ENCODE measurements at places on chromosomes 7 and 10.

GRCh38 chr7:34787586-34787985 lies 129.6 kb downstream of the NPSR1 start:
- no peak for DNase-seq

GRCh38 chr7:21154614-21155013 lies 273.3 kb upstream of the SP4 start:
- no peak for DNase-seq

DNA sequence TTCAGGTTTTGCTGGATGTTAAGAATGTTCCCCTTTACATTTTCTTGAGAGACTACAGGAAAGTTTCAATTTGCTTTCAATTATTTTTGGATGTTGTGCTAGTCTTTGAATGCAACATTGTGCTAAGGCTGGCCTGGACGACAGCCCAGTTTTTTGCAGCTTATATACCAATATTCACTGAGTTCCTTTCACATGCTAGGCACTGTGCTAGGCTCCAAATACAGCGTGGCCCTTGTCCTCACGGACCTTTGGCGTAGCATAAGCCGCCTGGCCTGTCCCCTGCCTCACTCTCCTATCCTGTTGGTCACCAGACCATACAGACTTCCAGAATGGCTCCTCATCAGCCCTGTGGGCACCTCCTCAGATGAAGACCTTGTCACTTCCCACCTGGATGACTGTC lies 19.5 kb upstream of the HSPA12A start:
- DNase-seq, result no peak

DNA sequence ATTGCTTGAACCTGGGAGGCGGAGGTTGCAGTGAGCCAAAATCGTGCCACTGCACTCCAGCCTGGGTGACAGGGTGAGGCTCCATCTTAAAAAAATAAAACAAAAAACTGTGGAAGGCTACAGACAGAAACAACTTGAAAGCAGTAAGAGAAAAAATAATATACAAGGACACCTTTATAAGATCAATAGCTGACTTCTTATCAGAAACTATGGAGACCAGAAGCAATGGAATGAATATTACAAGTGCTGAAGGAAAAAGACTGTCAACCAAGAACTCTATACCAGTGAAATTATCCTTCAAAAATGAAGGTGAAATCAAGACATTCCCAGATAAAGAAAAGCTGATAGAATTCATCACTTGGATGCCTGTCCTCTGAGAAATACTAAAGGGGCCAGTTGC lies 49.0 kb downstream of the RBAK start:
- DNase-seq, result no peak

- no peak for DNase-seq
These were observed 29.8 kb downstream of the CDHR3 start for GRCh38 chr7:105992905-105993304.

DNA sequence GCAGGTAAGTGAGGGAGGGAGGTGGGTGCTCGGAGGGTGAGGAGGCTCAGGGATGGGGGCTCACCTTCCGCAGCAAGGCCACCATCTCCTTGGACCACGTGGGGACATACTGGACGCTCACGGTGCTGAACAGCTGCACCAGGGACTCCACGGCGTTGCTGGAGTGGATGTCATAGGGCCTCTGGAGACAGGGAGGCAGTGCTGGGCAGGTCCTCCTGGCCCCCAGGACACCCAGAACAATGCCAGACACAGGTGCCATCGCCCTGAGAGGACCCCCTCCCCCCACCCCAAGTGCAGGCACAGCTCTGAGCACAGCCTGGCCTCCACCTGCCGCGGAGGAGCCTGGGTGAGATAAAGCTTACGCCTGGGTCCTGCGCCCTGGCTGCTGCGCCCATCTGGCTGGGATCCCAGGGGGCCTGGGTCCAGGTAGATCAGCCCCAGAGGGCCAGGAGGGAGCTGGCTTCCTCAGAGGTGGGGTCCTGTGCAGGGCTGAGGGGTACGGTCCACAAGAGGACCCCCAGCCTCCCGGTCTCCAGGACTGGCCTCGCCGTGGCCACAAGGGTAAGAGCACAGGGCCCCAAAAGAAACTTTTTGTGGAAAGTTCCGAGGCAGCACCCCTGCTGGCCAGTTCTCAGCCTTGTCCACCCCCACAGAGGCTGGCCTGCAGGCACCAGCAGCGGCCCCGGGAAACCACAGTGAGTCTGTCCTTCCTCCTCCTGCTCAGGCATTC lies 37.8 kb downstream of the DPYSL4 start:
- no peak for DNase-seq

GRCh38 chr7:122219253-122219865 lies 75.3 kb upstream of the AASS start:
- no peak for DNase-seq

- no peak for DNase-seq
These were observed 256.2 kb upstream of the PITRM1 start for GRCh38 chr10:3428826-3429225.

GRCh38 chr7:107372298-107372697 lies 97.6 kb upstream of the GPR22 start:
- no peak for DNase-seq

GRCh38 chr7:123738356-123738755 lies 10.4 kb downstream of the WASL start:
- DNase-seq, result no peak

- peak; percentile 61 for DNase-seq
These were observed 1.2 kb downstream of the GET4 start for GRCh38 chr7:877312-878232.

DNA sequence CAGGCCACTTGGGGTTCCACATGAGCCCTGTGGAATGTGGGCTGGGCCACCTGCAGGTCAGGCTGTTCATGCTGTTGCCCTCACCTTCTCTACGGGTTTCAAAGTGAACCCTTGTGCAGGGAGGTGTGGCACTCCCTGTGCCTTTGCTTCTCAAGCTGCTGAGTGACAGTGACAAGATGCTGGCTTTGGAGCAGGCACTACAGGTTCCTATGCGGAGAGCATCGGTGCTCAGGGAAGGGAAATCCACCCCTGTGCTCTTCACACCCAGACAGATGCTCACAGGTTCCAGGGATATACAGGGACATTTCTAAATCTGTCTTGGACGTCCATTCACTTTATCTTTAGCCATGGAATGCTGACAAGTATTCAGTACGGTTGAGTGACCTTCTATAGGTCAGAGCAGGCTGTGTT lies 1005.0 kb downstream of the LRMDA start:
- no peak for DNase-seq

GRCh38 chr7:111992601-111993000 lies 213.6 kb downstream of the DOCK4 start:
- DNase-seq, result no peak

DNA sequence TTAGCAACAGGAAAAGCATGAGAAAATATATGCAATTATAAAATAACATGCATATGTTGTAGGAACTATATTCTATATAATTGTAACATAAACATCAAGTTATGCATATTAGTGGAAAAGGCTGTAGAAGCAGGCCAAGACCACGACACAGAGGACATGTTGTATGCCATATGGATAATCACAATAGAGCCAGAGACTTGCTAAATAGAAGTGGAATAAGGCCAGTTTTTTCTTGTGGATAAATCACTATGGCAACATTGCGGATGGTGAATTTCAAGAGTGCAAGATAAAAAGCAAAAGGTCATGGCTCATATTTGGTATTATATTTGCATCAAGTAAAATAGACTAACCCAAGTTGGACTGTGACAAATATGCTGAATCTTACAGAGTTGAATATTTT lies 93.0 kb downstream of the PCDH15 start:
- DNase-seq, result no peak

GRCh38 chr7:85774986-85775385 lies 588.1 kb upstream of the SEMA3D start:
- no peak for DNase-seq

- no peak for DNase-seq
These were observed 384.8 kb downstream of the DNAJB6 start for GRCh38 chr7:157721468-157722136.

DNA sequence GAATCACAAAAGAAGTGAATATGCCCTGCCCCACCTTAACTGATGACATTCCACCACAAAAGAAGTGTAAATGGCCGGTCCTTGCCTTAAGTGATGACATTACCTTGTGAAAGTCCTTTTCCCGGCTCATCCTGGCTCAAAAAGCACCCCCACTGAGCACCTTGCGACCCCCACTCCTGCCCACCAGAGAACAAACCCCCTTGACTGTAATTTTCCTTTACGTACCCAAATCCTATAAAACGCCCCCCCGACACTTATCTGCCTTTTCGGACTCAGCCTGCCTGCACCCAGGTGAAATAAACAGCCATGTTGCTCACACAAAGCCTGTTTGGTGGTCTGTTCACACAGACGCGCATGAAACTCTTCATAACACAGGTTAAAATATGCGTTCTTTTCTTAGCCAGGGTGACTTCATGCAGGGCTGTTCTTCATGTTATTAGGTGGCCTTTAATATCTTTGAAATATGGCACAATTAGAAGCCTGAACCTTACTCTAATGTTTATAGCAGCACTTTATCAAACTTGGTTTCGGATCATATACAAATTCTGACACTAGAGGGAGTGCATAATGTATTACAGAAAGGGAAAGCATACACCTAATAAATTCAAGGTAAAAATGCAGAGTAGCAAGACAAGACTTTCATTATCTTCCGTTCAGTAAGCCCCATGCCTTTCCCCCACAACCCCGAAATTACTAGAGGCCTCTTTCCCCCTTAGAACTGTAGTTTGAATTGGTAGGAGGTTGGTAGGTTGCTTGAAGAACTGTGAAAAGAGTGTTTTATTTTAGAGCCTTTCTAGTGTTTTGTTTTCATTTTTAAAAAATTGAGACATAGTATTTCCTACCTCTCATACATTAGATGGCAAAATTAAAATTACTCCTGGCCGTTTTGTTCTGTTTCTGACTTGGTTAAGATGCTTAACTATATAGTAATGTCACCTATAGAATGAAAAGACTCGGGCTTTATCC lies 117.9 kb downstream of the NPY start:
- DNase-seq, result no peak

DNA sequence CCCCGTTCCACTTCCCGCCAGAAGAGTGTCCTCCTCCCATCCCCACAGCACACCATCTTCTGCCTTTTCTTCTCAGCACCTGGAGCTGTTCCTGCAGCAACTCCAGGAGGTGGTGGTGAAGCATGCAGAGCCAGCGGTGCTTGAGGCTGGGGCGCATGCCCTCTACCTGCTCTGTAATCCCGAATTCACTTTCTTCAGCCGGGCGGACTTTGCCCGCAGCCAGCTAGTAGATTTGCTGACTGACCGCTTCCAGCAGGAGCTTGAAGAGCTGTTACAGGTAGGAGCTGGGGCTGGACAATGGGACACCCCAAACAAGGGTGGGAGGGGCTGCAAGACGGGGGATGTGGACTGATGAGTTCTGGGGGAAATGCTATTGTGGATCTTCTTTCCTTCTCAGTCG lies 19.1 kb upstream of the PVRIG start:
- no peak for DNase-seq

GRCh38 chr10:104937567-104937966 lies 296.5 kb downstream of the SORCS3 start:
- DNase-seq, result no peak

GRCh38 chr7:101553018-101553770 lies 75.9 kb downstream of the MYL10 start:
- peak; percentile 4 for DNase-seq

- no peak for DNase-seq
These were observed 29.9 kb downstream of the TCF7L2 start for GRCh38 chr10:112979927-112980326.

DNA sequence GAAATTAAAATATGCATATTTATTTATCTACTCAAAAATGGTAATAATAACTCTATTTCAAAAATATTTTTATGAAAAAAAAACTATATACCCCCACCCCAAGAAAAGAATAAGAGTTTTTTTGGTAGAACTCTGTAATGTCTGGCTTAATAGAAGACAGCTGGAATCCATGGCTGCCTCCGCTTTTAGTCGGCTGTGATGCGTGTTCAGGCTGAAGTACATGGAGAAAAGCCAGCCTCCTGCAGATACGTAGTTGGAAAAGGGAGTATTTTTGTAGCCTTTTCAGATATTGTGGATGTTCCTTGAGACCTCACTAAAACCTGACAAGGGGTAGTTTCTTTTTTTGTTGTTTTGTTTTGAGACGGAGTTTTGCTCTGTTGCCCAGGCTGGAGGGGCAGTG lies 10.0 kb downstream of the FOXK1 start:
- DNase-seq, result no peak

GRCh38 chr7:57868771-57869483 lies 418.9 kb downstream of the ZNF716 start:
- peak; percentile 0 for DNase-seq

- DNase-seq, result no peak
These were observed 22.9 kb downstream of the CRHR2 start for GRCh38 chr7:30659312-30659711.

DNA sequence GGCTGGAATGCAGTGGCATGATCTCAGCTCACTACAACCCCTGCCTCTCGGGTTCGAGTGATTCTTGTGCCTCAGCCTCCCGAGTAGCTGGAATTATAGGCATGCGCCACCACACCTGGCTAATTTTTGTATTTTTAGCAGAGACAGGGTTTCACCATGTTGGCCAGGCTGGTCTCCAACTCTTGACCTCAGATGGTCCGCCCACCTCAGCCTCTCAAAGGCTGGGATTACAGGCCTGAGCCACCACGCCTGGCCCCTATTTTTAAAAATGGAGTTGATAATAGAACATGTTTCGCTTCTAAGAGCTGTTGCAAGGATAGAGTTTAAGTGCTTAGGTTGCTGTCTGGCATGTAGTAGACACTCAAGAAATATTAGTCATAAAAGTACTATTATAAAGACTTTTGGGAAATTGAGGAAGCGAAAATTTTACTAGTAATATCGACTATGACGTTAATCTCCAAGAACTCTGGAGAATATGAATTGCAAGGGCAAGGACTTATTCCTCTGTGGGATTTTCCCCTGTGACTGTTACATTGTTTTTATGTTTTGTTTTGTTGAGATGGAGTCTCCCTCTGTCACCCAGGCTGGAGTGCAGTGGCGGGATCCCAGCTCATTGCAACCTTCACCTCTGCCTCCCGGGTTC lies 7.9 kb downstream of the GTF2I start:
- no peak for DNase-seq

DNA sequence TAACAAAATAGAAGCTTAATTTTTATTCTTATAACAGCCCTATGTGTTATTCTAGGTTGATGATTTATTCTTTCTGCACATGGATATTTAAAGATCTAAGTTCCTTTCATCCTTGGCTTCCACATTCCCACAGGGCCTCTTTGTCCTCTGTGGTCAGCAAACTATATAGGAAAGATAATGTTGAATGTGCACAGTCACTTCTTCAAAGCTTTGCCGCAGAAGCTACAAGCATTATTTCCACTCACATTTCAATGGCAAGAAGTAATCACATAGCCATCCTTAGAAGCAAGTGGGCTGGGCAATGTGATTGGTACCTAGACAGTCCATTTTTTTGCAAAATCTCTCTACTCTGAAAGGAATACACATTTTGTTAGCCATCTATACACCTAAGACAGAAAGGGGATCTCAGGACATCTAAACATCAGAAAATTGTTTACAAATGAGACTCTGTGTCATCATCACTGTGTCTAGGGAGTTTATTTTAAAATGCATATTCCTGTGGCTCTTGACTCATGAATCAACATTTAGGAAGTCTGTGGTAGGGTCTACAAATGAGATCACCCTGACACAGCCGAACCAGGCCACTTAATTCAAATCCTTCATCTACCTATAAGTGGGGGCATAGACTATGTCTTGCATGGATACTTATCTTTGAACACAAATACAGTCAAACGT lies 1060.5 kb downstream of the XPNPEP1 start:
- no peak for DNase-seq

- no peak for DNase-seq
These were observed 18.2 kb downstream of the COL13A1 start for GRCh38 chr10:69819716-69820506.

All from HuH-7.5 (cell line).